ENCODE measurements at places on chromosomes 2 and 18. TPM values are rescaled to one million over a fixed set of nuclear protein-coding genes. Genes with fewer than 3 reads are reported as not detected.

GRCh38 chr2:10064932-10065772 lies 15.1 kb downstream of the CYS1 start:
- DNase-seq: no peak

- DNase-seq: no peak
Measured at GRCh38 chr2:18301421-18302139, 258.9 kb downstream of the RDH14 start.

DNA sequence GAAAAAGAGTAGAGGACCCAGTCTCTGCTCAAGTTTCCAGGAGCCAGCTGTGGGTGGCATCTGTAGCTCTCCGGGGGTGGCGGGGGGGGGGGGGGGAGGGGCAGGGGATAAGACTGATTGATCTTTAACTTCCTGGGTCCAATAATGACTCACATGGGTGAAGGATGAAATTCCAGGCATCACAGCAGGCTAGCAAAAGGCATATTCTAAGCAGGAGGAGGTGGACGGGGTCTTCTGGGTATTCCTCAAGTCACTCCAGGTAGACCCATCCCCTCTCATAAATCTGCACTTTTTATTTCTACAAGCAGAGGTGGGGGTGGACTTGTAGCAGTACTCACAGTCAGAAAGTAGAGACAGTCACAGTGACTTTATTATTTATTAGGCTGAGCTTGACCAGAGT lies 85.5 kb upstream of the TMEM247 start:
- no peak for DNase-seq

- no peak for DNase-seq
Measured at GRCh38 chr18:48729404-48729803, 190.6 kb downstream of the CTIF start.

GRCh38 chr2:194343167-194343566 lies 1313.9 kb upstream of the SLC39A10 start:
- peak; percentile 77 for DNase-seq

DNA sequence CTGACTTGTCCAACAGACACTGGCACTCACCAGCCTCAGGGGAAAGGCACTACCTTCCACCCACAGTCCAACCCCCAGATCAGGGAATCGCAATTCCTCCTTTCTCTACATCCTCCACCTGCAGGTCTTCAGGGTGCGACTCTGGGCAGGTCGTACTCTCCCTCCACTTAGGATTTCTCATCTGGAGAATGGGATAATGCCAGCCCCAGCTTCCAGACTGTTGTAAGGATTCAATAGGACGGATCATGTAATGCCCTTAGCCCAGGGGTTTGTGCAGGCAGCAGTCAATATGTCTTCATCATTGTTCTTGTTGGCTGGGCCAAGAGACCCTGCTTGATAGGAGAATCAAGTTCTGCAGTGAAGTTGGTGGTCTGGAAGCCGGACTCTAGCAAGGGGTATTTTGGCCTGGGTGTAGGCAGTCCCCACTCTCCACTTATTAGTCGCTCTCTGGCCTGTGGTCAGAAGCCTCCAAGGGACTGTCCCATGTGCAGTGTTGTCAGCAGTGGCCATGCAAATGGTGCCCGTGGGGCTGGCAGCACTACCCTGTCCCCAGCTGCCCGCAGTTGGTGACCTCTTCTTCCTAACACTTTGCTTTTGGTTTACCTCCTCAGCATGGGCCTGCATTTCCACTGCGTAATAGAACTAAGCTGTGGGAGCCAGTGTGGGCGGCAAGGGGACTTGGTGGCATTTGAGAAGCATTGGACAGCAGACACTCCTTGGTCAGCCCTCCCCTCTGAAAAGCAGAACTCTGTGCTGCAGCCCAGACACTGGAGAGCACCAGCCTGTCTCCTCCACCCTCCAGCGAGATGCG lies 172.4 kb upstream of the HS6ST1 start:
- DNase-seq: no peak

The CD8B2 gene
- not detected for total RNA-seq

The NEU2 gene
- not detected for total RNA-seq

The CPO gene
- total RNA-seq: 0.13 TPM

The ATP6V1B1 gene
- not detected for total RNA-seq

The MCFD2 gene
- total RNA-seq: 105 TPM

The ASXL3 gene
- under 0.01 TPM for total RNA-seq

The ZDBF2 gene
- total RNA-seq: 7.7 TPM
